ENCODE measurements at places on chromosomes 3 and 15. TPM values are rescaled to one million over a fixed set of nuclear protein-coding genes. Genes with fewer than 3 reads are reported as not detected.
A peak's percentile ranks its signal among the peaks of the same experiment; 100 is the strongest.

The MELTF gene
- 7.6 TPM for total RNA-seq

The DLG1 gene
- 72.2 TPM for total RNA-seq

The TGM5 gene
- 0.37 TPM for total RNA-seq

The ERICH6 gene
- total RNA-seq, result 0.60 TPM

The SYNPR gene
- not detected for total RNA-seq

GRCh38 chr3:151198849-151199248 is 4.2 kb downstream of the GPR171 start:
- no peak for DNase-seq

DNA sequence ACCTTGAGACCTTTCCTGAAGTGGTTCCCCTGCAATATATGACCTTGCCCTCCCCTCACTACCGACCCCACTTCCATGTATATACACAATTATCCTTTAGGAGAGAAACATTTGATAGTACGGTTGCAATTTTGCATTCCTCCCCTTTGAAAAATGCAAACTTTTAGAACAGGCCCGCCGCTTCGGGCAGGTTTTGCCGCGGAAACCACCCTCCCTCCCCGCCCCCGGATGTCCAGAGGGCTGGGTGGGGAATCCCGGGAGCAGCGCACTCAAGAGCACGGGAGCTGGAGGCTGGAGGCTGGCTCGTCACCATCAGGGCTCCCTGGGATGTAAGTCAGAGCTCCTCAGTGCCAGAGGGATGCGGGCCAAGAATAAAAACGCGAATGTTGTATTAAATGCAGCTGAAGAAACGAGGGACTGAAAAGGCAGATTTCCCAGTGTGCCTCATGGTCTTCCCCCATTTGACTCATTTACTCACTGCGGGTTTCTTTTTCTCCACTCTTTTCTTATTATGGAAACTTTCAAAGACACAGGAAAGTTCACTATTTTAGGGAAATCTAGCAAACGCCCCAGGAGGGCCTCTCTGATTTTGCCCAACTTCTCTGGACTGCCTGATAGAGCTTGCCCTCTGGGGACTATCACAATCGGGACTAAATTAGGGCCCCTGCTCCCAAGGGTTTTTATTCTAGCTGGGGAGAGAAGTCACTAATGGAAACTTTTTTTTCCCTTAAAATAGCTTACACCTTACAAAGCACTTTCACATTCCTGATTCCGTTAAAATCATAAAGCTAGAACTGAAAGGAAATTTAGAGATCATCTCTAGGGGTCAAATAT is 2.9 kb upstream of the USP3 start:
- peak; percentile 53 for DNase-seq

GRCh38 chr15:43118286-43118685 is 12.4 kb upstream of the UBR1 start:
- no peak for DNase-seq

DNA sequence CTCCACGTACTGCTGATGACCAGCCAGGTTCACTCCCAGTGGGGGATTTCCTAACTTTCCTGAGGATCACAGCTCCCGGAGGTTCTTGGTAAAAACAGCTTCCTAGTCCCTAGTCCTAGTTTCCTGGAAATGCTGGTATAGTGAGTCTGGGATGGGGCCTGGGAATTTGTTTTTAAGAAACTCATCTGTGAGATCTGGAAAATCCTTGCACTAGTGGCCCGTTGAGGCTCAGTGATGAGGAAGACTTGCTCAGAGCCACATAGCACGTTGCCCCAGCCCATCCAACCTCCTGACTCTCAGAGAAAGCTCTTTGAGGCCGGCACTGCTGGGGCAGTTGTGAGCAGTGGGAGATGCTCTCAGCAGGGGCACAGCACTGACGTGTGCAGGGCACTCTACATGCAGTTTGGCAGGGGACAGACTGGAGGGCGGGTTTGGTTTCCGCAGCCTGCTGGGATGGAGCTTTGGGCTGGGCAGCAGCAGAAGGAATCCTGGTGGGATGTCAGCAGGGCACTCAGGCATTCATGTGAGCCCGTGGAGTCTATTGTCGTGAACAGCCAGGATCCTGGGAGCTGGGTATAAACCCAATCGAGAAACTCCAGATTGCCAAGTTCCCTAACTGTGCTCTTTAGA is 31.6 kb downstream of the SAXO2 start:
- no peak for DNase-seq

- DNase-seq, result peak; percentile 59
Observed at GRCh38 chr15:25811481-25811906, 51.6 kb downstream of the ATP10A start.

- DNase-seq, result no peak
Observed at GRCh38 chr3:10888518-10889090, 72.6 kb downstream of the SLC6A11 start.

- DNase-seq, result peak; percentile 76
Observed at GRCh38 chr3:196537319-196537984, 22.3 kb upstream of the SMCO1 start.

GRCh38 chr3:116342499-116342898 is 102.8 kb downstream of the LSAMP start:
- DNase-seq, result no peak

DNA sequence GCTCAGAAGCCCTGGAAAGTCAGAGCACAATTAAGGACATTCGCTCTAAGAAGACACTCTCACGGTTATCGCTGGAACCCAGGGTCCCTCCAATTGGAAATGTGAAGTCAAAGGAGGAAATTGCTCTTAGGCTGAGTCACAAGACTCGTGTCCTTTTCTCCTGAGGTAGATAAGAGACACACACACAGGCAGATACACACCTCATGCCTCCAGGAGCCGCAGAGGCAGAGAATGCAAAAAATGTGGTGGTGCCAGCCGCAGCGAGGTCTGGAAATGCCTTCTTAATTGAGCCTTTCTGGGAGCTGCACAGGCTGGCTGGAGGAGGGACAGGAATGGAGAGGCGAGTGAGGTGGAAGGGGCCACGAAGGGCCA is 189.3 kb downstream of the OPA1 start:
- no peak for DNase-seq

DNA sequence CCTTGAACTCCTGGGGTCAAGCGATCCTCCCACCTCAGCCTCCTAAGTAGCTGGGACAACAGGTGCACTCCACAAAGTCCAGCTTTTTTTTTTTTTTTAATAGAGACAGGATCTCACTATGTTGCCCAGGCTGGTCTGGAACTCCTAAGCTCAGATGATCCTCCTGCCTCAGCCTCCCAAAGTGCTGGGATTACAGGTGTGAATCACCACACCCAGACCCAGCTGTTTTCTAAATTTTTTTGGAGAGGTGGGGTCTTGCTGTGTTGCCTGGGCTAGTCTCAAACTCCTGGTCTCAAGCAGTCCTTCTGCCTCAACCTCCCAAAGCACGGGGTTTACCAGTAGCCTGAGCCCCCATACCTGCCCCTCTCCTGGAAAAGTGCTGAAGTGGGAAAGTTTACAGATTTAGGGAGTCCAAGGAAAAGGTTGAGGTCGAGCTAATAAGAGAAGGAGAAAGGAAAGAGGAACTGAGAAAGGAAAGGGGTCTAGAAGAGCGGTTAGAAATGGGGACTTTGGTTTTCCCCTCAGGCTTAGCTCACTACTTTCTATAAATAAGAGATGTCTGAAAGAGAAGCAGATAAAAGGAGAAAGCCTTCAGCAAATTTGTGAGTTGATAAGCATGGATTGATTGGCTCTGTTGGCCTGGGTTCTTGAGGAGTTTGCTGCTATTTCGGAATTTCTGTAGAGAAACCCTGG is 23.6 kb downstream of the UBE2E1 start:
- DNase-seq, result no peak

DNA sequence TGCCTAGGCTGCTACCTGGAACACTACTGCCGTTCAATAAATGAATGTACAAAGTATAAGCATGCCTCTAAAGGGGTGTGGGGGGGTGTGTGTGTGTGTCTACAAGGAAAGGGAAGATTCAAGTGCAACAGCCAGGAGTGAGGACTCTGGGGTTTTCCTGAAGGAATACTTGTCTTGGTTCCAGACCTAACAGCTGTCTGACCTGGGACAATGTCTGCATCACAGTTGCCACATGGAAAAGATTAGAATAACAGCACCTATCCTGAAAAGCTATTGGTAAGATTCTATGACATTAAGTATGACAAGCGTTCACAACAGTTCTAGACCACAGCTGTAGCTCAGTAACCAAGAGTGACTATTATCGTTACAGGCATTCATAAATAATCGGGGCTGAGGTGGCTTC is 345.2 kb downstream of the FOXP1 start:
- DNase-seq, result no peak

DNA sequence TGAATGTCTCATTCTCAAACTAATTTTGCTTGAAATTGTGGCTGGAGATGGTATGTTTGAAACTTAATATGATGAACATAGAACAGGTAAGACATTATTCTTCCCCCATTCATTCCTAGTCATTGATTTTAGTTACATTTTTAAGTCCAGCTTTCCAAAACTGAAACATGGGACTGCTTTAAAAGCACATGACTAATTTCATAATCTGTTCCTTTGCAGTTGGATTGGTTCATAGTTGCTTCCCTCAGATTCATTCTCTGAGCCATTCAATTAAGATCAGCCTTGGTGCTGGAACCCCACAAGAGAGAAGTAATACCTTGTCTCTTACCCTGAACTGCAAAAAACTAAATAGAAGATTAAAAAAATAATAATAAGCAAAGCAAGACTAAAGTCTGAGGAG is 87.5 kb upstream of the TGFBR2 start:
- no peak for DNase-seq

- DNase-seq, result no peak
Observed at GRCh38 chr15:94403331-94403730, 172.0 kb downstream of the MCTP2 start.
